ENCODE measurements at places on chromosomes 11 and 22.

- DNase-seq, result no peak
Measured at GRCh38 chr11:108805030-108805429, 140.2 kb downstream of the DDX10 start.

DNA sequence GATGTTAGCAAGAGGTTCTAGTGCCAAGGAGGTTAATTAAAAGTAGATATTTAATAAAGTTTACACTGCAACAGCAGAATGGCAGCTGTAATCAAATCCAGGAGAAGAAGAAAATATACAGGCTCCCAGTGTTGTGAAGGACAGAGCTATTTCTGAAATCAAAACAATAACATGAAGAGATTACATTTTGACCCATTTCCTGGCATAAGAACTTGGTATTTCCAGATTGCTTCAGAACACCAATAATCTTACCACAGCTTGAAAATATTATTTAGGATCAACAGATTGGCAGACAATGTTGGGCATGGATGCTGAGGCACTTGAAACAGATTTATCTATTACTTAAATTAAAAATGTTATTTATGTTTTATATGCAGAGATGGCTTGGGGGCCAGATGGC is 692.5 kb downstream of the KCNA4 start:
- DNase-seq, result no peak

DNA sequence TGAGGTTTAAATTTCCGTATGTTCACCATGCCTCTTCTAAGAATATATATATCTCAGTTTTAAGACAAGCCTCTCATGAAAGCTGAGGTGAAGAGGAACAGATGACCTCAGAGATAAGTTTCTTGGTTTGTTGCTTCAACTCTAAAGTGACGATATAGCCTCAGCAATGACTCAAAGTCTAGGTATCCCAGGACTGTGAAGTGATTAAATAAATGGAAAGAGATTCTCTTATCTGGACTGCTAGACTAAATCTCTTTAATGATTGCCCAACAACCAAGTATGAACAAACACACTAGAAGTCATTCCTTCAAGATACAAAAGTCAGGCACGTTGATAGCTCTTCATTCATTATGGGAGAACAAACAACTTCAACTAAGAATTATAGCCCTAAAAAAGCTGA is 15.3 kb downstream of the CADM1 start:
- DNase-seq, result no peak

- no peak for DNase-seq
Measured at GRCh38 chr11:86509588-86509974, 134.9 kb downstream of the CCDC81 start.

- DNase-seq, result no peak
Measured at GRCh38 chr11:70913715-70914231, 338.6 kb downstream of the SHANK2 start.

DNA sequence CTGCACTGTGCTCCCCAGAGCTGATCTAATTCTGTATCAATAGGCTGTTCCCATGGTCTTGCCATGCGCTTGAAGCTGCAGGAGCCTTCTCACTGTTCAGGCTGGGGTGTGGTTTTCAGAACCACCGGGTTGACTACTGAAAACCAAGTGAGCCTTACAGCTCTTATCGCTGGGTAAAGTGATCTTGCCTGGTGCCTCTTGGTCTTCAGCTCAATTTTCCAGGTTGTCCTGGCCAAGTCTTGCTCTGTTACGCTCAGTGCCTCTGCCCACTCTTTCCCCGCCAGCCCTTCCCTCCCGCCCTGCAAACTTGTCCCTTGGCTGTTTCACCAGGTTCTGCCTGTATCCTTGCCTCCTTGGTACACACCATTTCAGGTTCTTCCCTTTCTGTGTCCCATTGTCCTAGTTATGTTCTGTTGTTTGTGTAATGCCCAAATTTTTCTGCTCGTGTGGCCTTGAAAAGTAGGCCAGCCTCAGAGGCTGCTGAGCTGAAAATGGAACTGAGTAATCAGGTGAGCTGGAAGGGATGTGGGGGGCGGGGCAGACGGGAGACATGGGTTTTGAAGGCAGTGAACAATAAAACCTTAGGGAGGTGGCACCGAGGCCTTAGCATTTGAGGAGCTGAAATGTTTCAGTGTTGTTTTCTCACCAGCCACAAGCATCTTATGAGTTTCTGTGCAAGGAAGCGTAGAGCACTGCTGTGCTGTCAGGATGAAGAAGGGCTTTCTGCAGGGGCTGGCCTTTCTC is 11.2 kb downstream of the PEX26 start:
- DNase-seq, result no peak

DNA sequence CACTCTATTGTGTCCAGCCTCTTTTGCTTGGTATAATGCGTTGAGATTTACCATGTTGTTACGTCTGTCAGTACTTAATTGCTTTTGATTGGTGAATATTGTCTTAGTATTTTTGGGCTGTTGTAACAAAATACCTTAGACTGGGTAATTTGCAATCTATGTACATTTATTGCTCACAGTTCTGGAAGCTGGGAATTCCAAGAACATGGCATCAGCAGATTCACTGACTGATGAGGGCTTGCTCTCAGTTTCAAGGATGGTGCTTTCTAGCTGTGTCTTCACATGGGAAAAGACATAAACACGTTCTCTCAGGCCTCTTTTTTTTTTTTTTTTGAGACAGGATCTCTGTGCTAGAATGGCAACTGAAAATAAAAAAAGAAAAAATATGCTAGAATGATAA is 46.7 kb upstream of the INCENP start:
- DNase-seq, result no peak

GRCh38 chr11:129973068-129973467 is 29.6 kb downstream of the PRDM10 start:
- DNase-seq, result no peak

DNA sequence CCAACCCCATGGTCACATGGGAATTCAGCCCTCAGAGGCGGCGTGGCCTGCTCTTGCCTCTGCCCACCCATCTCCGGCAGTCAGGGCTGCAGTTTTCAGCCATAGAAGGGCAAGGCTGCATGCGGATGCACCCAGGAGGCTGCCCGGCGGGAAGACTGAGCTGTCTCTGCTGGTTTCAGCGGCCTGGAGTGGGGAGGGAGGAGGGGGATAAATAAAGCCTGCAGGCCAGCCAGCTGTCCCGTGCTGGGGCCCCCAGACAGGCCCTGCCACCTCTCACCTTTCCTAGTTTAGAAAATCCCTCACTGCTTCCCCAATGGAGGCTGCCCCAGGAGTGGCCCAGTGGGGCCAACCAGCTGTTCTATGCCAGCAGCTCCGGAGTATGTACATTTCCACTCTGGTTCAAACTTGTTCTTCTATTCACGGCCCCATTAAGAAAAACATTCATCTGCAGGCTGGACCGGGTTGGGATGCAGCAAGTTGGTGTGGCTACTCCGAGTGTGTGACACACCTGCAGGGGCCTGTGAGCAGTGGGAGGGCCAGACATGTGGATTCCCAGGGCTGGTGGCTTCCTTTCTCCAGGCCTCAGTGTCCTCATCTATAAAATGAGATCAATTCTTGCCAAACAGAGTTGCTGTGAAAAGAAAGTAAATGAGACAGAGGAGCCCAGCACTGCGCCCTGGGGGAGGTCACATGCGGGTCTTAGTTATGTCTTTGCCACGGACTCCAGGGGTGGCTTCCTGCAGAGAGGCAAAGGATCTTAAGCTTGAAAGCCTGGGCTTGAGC is 5.0 kb downstream of the MICALL1 start:
- no peak for DNase-seq

DNA sequence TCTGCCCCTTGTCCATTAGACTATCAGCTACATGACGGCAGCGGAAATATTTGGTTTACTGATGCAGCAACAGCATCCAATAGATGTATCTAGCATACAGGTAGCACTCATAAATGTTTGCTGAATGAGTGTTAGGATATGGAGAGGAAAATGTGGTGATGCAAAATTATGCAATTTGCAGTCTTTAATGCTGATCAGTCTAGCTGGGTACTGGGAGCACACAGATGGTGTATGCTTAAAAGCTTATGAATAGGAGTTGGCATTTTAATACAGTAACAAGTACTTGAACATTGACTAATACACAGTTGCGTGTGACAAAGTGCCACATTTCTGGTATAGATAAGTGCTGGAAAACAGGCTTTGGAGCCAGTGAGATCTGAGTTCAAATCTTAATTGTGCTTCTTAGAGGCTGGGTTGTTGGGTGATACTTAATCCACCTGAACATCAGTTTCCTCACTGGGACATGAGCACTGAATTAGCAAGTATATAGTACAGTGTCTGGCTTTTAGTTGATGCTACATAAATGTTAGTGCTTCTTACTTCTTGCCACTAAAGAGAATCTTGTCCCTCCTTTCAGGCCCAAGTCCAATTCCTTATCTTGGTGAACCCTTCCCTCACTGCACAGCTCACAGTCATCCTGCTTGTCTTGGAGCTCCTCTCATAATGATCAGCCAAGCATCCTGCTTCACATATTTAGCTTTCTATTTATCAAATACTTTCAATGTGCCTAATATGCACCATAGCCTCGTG is 99.6 kb downstream of the TIMP3 start:
- DNase-seq, result no peak

DNA sequence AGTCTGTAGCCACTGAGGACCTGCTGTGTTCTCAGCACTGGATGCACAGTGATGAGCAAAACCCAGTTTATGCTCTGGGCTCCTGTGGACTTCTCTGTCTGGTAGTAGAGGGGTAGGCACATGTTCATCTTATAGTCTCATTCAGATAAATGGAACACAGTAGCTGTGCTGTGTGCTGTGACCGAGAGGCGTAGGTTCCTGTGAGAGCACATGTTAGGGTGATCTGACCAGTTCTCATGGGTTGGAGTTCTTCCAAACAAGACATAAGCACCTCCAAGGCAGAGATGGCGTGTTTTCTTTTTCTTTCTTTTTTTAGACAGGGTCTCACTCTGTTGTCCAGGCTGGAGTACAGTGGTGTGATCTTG is 154.8 kb upstream of the RASSF10 start:
- DNase-seq, result no peak

GRCh38 chr22:44892803-44893730 is 116.7 kb downstream of the PHF21B start:
- no peak for DNase-seq

GRCh38 chr22:48718818-48719500 is 1108.7 kb downstream of the BRD1 start:
- DNase-seq, result no peak

DNA sequence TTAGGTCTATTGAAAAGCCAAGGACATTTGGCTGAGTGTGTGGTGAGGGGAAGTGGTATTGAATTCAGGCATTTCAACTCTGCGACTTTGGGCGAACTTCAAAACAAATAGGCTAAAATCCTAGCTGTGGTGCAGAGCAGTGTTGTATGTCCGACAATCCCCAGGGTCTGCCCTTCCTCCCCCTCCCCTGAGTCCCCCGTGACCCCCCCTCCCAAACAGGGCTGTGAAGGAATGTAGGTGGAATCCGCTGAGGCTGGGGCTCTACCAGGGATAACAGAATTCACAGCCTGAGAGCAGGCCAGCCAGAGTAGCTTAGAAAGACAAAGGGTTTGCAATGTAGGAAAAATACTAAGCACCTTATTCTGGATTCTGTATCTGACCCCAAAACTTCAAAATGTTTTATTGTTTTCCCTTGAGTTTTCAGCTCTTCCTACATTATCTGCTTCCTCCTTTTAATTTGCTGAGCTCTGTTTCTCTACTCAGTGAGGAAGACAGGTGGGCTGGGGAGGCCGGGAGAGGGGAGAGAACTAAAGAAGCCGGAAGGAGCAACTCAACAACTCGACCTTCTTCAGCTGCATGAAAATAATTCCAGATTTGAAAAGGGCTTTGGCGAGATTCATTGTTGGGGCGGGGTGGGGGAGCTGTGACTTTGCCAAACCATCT is 315.2 kb downstream of the BLID start:
- no peak for DNase-seq

GRCh38 chr11:46047520-46047919 is 73.7 kb downstream of the PHF21A start:
- DNase-seq, result no peak

DNA sequence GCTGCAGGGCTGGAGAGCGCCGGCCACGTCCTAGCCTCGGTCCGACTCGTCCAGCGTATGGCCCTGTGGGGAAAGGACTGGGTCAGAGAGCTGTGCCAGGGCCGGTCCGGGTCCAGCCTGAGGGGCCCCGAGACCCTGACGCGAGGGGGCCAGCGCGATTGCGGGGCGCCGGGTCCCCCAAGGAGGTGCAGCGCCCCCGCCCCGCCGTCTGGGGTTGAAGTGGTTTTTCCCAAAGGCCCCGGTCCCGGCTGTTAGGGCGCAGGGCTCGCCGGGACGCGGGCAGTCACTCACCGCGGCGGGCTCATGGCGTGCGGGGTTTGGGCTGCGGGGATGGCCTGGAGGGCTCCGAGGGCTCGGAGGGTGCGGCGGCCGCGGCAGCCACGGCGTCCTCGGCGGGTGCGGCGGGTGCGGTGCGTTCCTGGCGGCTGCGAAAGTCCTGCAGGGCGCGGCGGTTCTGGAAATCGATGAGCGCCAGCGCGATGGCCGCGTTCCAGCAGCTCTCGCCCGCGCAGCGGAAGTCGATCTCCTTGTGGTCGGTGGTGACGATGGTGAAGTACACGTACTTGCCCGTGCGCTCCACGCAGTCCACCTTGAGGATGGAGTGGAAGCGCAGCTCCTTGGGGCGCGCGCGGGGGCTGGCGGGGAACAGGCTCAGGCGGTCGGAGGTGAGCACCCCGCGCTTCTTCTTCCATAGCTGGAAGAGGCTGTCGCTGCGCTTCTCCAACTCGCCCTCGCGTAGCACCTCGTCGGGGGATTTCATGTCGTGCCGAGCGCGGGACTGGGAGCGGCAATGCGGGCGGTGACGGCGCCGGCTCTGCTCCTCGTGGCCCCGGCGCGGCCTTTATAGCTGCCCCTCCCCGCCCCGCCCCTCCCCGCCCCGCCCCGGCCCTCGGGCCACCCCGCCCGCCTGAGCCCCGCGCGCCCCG is at the start of gene PHLDA2:
TSS of gene PHLDA2 (minus strand) at position 816 of the 926 bp plus-strand sequence. CDS start at position 760, 56 bp downstream.
- no peak for DNase-seq

GRCh38 chr11:13104619-13105236 is 95.6 kb downstream of the RASSF10 start:
- no peak for DNase-seq

- no peak for DNase-seq
Measured at GRCh38 chr11:108881131-108881530, 216.3 kb downstream of the DDX10 start.

DNA sequence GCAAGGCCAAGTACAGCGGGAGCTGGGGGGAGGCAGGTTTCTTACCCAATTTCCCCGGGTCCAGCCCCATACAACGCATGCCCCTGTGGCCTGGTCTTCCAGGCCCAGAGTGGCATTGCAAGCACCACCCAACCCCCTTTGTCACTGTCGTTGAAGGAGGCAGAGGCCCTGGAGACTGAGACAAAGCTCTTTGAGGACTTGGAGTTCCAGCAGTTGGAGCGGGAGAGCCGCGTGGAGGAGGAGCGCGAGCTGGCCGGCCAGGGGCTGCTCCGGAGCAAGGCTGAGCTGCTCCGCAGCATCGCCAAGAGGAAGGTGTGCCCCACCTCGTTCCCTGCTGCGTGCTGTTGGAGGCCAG is 27.8 kb downstream of the PHLDB1 start:
- no peak for DNase-seq

GRCh38 chr11:63862923-63863322 is 24.0 kb downstream of the MARK2 start:
- DNase-seq, result no peak

Measured in SHP77 treated with DMSO at 0.1 percent for 48 hours (cell line).